ENCODE measurements at places on chromosomes 6 and 20.

DNA sequence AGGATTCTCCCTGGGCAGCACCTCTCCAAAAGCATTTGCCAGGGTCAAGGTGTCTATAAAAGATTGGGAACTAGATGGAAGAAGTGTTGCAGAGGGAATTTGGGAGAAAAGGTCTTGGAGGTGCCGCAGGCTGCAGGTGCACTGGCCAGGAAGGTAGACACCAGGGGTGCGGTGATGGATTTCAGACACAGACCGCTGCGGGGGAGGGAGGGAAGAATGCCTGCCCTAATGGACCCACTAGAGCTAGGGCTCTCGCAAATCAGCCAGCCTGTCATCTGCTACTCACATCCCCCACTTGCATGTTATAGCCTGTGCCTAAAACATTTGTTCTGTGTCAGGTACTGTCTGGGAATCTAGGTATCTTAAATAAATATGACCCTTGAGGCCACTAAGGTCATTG lies 193.6 kb upstream of the SLC24A3 start:
- DNase-seq = peak; percentile 31

- no peak for DNase-seq
These were observed 71.4 kb upstream of the PRSS16 start for GRCh38 chr6:27176096-27176495.

DNA sequence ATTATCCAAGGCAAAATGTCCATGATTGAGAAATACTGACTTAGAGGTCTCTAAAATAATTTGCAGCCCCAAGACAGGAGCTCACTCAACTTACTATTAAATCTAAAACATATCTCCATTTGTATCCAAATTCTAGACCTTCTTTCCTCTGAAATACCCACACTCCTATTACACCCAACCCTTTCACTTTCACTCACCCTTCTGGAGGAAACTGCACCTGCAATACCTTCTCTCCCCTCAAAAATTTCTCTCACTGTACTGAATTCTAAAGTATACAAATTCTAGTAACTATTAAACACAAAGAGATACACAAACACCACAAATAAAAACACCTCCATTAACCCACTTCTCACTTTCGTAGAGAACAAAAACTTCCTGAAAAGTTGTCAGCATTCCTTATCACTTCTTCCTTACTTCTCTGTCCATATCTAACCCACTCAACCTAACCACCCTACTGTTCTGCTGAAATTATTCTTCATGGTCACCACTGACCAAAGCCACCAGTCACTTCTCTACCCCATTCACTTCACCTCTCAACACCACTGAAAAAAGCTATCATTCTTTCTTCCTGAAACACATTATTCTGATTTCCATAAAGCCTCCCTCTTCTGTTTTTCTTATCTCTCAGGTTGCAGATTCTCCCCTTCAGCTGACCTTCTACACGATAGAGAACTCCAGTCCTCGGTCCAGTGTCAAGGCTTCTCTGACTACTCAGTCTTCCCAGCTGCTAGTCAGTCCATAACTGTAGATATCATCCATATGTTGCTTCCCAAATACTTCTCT lies 12.0 kb downstream of the LMBRD1 start:
- DNase-seq = no peak

- no peak for DNase-seq
These were observed 38.3 kb downstream of the METTL24 start for GRCh38 chr6:110319843-110320242.

DNA sequence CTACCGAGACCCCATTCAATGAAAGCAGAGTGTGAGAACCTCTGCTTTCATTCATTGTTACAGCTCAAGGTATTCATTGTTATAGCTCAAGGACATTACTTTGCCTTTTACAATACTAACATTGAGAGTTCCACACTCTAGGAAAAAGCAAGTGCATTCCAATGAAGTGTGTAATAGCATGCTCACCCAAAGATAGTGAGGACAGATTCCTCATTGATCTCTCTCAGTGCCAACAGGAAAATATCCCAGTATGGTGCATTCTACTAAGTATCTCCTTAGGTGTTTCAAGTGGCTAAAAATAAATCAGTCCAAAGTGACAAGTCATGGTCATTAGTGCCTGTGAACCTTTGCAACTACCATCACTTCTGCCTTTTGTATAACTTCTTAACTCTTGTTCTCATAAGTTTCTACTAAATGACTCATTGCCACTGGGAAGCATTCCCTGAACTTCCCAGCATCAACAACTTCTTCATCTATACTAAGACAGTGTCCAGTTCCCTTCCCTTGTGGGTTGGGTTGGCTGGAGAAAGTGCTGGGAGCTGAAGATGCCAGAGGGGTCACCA lies 140.7 kb upstream of the STXBP5 start:
- DNase-seq = no peak

- no peak for DNase-seq
These were observed 677.6 kb downstream of the KIF16B start for GRCh38 chr20:15895560-15896084.

GRCh38 chr20:49479785-49480184 lies 2.7 kb downstream of the KCNB1 start:
- DNase-seq = no peak

GRCh38 chr6:90691823-90692222 lies 105.0 kb upstream of the MAP3K7 start:
- no peak for DNase-seq

DNA sequence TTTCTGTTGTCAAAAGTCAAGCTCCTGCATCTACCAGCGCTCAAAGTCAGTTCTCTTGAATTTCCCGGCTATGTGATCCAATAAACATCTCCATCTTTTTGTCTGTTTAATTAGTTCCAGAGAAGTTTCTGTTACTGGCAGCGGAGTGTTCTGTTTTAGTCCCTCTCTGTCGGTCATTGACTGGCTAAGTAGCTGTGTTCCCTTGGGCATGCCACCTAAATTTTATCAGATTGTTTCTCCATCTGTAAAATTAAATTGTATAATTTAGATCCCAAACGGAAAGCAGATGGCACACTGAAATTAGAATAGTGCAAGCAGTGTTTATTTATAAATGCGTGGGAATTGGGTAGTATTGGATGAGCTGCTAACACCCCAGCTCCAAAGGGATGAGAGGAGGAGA lies 29.7 kb upstream of the PRL start:
- no peak for DNase-seq
